Activated B cell treated with CpG ODN at 0.5 μM for 24 hours (primary cell): ENCODE measurements at places on chromosomes 1 and 21. TPM values are rescaled to one million over a fixed set of nuclear protein-coding genes. Genes with fewer than 3 reads are reported as not detected.

NDUFS5 gene
- 79.3 and 81.3 TPM in 2 replicates for total RNA-seq

COL16A1 gene
- 0.17 and 0.31 TPM in 2 replicates for total RNA-seq

CELA2B gene
- not detected in 2 replicates for total RNA-seq

CLIC4 gene
- total RNA-seq, result 98.2 and 99.8 TPM in 2 replicates

MYBPHL gene
- total RNA-seq, result not detected in 2 replicates

SERPINC1 gene
- 0.24 TPM in 2 replicates for total RNA-seq

SPSB1 gene
- 5.8 and 6.1 TPM in 2 replicates for total RNA-seq

DNA sequence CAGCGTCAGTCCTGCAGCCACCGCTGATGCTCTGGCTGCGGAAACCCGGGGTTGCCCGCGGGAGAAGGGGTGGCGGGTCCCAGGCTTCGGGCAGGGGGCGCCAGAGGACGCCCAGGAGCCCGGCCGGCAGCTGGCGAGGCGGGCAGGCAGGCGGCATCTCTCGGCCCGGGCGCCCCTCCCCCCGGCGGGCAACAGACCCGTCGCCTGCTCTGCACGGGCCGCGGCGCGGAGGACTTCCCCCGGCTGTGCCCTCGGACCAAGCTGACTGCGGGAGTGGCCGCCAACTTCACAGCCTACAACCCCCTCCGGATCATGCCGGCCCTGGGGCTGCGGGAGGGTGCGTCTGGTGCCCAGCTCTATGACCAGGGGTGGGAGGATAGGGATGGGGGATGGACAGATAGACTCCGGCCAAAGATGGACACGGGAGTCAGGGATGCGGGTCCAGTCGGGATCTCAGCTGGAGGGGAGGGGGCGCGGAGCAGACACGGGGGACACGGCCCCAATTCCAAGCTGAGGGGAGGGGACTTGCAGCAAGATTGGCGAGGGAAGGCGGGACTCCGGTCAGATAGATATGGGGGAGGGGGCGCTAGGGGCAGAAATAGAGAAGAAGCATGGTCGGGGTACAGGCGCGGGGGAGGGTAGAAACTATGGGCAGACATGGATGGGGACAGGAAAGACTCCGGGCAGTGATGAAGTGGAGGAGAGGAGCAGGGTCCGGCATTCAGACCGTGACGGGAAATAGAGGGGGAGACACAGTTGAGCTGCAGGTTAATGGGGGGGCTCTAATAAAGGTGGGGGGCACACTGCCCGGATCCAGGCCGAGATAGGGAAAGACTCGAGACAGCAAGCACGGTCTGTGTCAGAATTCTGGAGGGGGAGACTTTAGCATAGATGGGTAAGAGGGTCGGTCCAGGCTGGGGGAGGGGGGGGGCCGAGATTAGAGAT is 1.1 kb downstream of the ADGRB2 start:
- peak; percentile 79 for DNase-seq
- peak overlapping the region; percentile 78 for H3K4me3 ChIP-seq
- peaks cover 32% of the 10 kb centered on the region for H3K4me1 ChIP-seq
- no peaks in the 10 kb centered on the region for H3K36me3 ChIP-seq

- DNase-seq, result no peak
- no peak within 1 kb of the TSS for H3K27ac ChIP-seq
- no peaks in the 10 kb centered on the region for H3K27me3 ChIP-seq
- H3K36me3 ChIP-seq, result peaks cover 24% of the 10 kb centered on the region
- H3K4me3 ChIP-seq, result no peak within 1 kb of the TSS
These were observed at the start of gene ZBTB18 for GRCh38 chr1:244050835-244051444. Gene ZBTB18 (plus strand): TSS chr1:244051283. CDS start chr1:244051432, 149 bp downstream.

- H3K27me3 ChIP-seq, result no peaks in the 10 kb centered on the region
- no peak overlapping the region for H3K27ac ChIP-seq
- no peaks in the 10 kb centered on the region for H3K4me1 ChIP-seq
- DNase-seq, result no peak
These were observed 184.6 kb downstream of the PCP4 start for GRCh38 chr21:40051801-40052200.

DNA sequence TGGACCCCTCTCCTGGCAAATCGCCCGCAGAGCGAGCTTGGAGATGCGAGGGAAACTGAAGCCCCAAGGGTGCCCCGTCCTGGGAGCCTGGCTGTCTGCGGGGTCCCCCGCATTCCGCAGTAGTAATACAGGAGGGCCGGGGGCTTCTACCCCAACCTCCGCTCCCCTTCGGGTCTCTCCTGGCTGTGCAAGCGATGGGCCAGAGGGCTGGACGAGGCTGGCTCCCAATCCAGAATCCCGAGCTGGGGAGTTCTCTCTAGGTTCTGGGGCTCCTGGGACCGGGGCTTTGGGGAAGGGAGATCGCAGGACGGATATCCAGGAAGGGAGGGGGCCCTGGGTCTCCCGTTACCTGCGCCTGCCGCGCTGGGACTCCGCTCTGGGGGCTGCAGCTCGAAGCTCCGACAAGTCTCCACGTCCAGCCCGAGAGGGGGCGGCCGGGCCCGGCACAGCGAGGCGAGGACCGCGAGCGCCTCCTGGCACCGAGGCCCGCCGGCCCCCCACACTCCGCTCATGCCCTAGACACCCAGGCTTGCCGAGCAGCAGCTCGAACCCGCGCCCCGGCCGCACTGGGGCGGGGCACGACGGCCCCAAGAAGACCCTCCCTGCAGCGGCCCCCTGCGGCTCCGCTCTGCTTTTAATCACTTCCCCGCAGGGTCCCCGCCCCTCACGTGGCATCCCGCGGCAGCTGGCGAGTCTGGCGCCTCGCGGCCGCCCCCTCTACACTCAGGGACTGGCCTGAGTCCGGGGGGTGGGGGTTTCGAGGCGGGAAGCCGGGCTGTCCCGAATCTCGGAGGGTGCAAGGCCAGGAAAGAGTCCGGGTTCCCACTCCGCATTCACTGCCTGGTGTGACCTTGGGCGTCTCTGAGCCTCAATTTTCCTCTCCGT is at the start of gene SYT6:
Gene SYT6, minus strand, starts transcription at position 609 of the 885 bp plus-strand sequence. Its CDS starts 97 bp downstream, at position 512.
- peaks cover 52% of the 10 kb centered on the region for H3K27me3 ChIP-seq
- H3K4me3 ChIP-seq, result peak within 1 kb of the TSS; percentile 33
- no peaks in the 10 kb centered on the region for H3K36me3 ChIP-seq
- H3K4me1 ChIP-seq, result peaks cover 7% of the 10 kb centered on the region
- DNase-seq, result no peak

- no peaks in the 10 kb centered on the region for H3K36me3 ChIP-seq
- H3K4me3 ChIP-seq, result no peak overlapping the region
- no peaks in the 10 kb centered on the region for H3K4me1 ChIP-seq
- H3K27ac ChIP-seq, result no peak overlapping the region
These were observed 32.9 kb downstream of the RASAL2 start for GRCh38 chr1:178126741-178127185.

- no peaks in the 10 kb centered on the region for H3K27me3 ChIP-seq
- peaks cover 28% of the 10 kb centered on the region for H3K4me1 ChIP-seq
- no peak overlapping the region for H3K27ac ChIP-seq
- DNase-seq, result no peak
- no peaks in the 10 kb centered on the region for H3K36me3 ChIP-seq
These were observed 80.8 kb downstream of the S1PR1 start for GRCh38 chr1:101317590-101317989.

DNA sequence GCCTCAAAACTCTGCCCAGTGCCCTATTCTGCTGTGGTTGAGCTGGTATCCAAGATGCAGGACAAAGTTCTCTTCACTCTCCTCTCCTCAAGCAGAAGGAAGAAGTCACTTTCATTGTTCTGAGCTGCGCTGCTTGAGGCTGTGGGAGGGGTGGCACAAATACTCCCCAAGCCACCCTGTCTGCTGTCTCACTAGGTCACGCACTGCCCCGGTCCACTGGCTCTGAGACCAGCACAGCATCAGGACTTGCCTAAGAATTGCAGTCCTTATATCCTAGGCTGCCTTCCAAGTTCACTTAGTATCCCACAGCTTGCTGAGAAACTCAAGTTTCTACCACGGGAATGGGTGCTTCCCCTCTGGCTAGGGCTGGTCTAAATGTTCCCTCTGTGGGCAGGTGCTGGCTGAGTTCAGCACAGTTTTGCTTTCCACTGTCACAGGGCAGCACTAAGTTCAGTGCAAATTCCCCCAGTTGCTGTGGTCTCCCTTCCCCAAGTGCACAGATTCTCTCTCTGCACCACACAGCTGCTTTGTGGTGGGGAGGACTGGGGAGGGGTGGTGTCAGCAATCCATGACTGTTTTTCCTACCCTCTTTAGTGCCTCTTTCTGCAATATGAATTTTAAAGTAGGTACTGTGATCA is 32.4 kb downstream of the SLC9C2 start:
- peaks cover 11% of the 10 kb centered on the region for H3K27me3 ChIP-seq
- no peaks in the 10 kb centered on the region for H3K36me3 ChIP-seq
- H3K4me3 ChIP-seq, result no peak overlapping the region
- DNase-seq, result no peak

DNA sequence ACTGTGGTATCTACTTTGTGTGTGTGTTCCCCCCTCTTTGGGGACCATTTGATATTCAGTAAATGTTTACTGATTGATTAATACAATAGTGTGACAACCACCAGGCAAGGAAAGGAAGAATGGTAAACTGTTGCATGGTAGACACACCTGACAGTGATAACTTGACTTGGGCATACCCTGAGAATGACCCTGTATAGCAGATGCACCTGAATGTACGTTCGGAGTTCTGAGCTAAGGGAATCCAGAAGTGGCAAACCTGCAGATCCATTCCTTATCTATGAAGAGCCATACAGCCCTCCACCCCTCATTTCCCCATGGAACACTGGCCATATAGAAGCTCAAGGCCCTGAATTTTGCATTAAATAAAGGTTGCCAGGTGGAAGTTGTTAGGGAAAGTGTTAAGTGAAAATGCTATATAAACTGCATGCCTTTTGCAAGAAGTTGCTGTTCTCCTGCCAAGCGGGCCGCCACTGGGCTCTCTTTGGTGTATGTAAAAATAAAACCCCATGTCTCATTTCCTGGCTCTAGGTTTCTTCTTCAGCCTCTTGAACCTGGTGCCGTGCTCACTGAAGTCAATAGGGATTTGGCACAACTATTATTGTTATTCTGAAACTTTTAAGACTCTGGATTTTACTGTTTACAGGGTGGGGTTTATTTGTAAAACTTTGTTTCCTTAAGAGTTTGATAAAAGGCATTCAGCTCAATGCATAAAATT is 32.6 kb upstream of the DENND1B start:
- H3K27me3 ChIP-seq, result peaks cover 3% of the 10 kb centered on the region
- no peak overlapping the region for H3K4me3 ChIP-seq
- H3K27ac ChIP-seq, result no peak overlapping the region
- H3K4me1 ChIP-seq, result peaks cover 5% of the 10 kb centered on the region

- H3K36me3 ChIP-seq, result peaks cover 84% of the 10 kb centered on the region
- peaks cover 9% of the 10 kb centered on the region for H3K4me1 ChIP-seq
- no peaks in the 10 kb centered on the region for H3K27me3 ChIP-seq
- DNase-seq, result no peak
These were observed 76.4 kb downstream of the TTC3 start for GRCh38 chr21:37149411-37149810.

DNA sequence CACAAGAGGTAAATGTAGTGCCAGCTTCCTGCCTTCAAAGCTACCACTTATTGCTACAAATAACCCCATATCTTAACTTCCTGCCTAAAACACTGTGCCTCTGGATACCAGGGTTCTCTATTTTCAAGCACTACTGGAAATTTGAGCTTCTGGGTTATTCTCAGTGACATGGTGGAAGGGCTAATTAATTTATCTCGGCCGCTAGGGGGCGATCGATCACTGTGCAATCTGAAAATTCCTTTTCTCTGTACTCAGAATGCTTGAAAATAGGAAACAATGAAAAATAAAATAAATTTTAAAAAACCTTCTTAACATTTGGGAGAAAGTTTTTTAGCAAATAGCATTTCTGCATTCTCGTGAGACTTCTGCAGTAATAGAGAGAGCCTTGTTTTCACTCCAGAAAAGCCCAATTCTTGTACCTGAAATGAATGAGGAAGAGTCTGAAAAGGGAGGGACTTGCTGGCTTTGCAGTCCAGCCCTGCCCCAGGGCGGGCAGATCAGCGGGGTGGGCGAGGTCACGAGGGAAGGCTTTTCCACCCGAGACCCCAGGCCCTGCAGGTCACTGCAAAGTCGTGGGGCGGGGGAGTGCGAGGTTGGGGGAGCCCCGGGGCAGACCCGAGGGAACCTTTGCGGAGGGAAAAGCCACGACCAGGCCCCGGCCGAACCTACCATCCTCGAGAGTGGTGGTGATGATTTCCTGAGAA is 276.7 kb downstream of the PCP4 start:
- no peaks in the 10 kb centered on the region for H3K36me3 ChIP-seq
- H3K27me3 ChIP-seq, result no peaks in the 10 kb centered on the region
- no peaks in the 10 kb centered on the region for H3K4me1 ChIP-seq
- no peak overlapping the region for H3K27ac ChIP-seq

DNA sequence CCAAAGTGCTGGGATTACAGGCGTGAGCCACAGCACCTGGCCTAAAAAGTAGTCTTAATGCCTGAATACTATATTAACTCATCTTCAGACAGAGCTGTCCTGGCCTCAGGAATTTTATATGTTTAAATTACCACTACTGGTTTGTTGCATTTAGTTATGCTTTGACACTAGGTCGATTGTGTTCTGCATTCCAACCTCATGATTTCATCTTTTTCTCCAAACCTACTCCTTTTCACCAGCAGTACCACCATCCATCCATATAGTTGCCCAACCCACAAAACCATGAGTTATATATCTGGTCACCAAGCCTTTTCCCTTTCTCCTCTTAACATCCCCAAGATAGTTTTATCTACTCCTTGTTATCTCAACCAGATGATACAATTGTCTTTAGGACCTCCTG is 22.6 kb downstream of the FMO5 start:
- peak overlapping the region; percentile 18 for H3K27ac ChIP-seq
- peaks cover 33% of the 10 kb centered on the region for H3K4me1 ChIP-seq
- no peak overlapping the region for H3K4me3 ChIP-seq
- H3K27me3 ChIP-seq, result no peaks in the 10 kb centered on the region

- no peak overlapping the region for H3K4me3 ChIP-seq
- H3K4me1 ChIP-seq, result peaks cover 21% of the 10 kb centered on the region
- H3K27me3 ChIP-seq, result no peaks in the 10 kb centered on the region
- no peak overlapping the region for H3K27ac ChIP-seq
These were observed 1.6 kb downstream of the GLMP start for GRCh38 chr1:156293895-156294294.

DNA sequence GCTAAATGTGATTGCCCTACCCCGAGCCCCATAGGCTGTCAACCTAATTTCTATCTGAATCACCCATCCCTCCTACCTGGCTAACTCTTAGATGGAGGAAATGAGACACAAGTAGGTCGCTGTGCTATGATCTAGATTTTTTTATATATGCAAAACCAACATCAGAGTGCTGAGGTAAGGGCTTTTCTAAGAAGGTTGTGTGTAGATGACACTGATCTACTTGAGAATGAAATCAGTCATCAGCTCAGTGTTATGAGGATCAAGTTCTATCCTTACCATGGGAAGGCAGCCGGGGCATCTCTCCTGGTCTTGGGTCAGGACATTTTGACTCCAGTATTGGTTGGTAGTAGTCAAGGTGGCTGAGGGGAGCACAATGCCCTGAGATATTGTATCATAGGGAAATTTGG is 23.6 kb downstream of the SLAMF1 start:
- peak overlapping the region; percentile 55 for H3K4me3 ChIP-seq
- peaks cover 92% of the 10 kb centered on the region for H3K4me1 ChIP-seq
- DNase-seq, result no peak
- peaks cover 82% of the 10 kb centered on the region for H3K36me3 ChIP-seq
- H3K27ac ChIP-seq, result peak overlapping the region; percentile 83

- DNase-seq, result no peak
- H3K27me3 ChIP-seq, result peaks cover 12% of the 10 kb centered on the region
- no peaks in the 10 kb centered on the region for H3K4me1 ChIP-seq
These were observed 18.8 kb downstream of the KIF26B start for GRCh38 chr1:245173446-245174211.

- no peaks in the 10 kb centered on the region for H3K4me1 ChIP-seq
- H3K4me3 ChIP-seq, result no peak overlapping the region
- H3K27ac ChIP-seq, result no peak overlapping the region
These were observed 41.1 kb downstream of the C1orf198 start for GRCh38 chr1:230827081-230827681.
